ENCODE measurements at places on chromosomes 6 and 20.
A peak's percentile ranks its signal among the peaks of the same experiment; 100 is the strongest.

- DNase-seq: no peak
Measured at GRCh38 chr6:8803181-8803760, 367.9 kb upstream of the SLC35B3 start.

DNA sequence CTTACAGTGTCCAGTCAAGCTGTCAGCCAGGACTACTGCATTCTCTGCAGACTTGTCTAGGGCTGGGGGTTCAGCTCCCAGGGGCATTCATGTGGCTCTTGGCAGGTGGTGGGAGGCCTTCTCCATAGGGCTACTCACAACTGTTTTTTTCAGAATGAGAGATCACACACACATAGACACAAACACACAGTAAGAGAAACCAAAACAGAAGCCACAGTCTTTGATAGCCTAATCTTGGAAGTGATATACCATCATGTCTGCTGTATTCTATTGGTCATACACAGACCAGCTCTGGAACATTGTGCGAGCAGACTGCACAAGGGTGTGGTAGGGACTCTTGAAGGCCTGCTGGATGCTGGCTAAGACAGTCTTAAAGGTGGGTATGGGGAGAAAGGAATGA is 13.5 kb downstream of the TMEM170B start:
- DNase-seq: no peak

- DNase-seq: no peak
Measured at GRCh38 chr6:39209360-39209811, 19.9 kb downstream of the KCNK5 start.

DNA sequence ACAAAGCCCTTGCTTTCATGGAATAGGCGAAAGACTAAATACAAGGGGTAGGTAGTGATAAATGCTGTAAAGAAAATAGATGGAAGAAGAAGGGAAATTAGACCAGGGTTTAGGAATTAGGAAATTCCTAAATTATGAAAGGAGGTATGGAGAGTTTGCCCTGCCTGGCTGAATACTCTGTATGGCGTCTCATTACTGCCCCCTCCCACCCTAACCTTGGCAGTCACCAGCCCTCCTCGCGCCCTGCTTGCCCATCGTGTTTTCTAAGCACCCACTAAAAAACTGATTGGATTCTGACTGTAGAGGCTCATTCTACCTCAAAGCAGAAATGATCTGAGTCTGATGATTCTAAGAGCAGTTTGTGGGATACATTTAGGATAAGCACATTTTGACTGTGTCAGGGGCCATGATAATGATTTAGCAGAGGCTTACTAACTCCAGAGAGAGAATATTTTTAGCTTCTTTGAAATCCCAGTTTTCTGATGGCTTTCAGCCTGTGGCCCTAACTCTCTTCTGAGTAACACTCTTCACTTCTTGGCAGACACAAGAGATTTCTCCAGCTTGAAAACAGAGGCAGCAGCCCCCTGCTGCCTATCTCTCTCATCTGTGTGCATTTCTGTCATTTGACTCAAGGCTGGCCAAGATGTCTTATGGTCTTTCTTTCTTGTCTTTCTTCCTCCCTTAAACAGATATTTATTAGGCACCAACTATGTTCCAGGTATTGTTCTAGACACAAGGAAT is 1.4 kb upstream of the CHD6 start:
- DNase-seq: no peak

DNA sequence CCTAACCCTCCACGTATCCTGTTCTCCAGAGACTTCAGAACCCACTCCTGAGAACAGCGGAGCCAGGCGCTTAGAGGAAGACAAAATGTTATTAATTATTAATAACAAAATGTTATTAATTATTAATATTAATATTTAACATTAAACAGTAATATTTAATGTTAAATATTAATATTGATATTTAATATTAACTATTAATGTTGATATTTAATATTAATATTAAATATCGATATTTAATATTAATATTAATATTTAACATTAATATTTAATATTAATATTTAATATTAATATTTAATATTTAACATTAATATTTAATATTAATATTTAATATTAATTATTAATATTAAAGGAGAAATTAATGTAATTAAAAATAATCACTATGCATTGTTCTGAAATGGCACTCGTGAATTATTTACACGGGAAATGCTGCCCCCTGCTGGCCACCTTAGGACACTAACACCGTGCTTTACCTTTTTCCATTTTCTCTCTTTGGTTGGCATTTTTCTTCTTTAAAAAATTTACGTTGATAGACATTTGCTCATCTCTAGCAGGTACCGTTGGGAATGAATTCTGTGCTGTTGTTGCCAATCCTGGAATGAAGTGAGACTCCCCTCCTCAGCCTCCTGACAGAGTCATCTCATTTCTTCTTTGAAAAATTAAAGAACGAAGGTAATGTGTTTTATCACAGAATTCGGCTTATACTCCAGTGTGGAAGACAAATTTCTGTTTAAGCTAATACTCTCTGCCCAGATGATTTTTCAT is 7.5 kb upstream of the GGTLC1 start:
- peak; percentile 72 for DNase-seq

DNA sequence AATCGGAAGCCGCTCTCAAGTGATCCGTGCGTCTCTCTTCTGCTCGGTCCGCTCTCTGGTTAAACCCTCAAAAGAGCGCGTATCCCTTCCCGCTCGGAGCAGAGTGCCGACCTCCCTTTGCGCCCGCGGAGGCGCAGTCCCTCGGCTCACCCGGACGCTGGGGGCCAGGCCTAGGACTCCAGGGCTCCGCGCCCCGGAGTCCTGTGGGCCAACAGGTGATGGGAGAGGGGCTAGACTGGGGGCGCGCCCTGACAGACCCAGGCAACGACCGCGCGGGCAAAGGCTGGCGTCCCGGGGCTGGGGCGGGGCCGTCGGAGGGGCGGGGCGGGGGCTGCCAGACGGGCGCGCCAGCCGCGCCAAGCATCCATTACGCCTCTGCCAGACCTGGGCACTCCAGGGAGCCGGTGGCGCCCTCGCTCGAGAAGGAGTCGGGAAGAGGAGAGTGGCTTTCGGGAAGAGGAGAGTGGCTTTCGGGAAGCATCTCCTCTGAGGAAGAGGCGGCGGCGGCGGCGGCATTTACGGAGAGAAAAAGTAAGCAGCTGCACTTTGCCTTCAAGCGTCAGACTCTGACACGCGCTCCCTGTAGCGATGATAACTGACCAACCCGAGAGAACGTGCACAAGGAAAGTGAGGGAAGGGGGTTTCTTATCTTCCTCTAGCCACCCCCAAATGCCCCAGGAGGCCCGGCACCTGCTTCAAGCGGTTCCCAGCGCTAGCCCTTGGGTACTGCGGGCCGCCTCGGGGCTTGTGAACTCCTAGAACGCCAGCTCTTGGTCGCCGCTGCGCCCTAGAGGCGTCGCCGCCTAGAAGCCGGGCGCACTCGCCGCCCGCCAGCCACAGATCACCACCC is 2.6 kb downstream of the EPHA7 start:
- peak; percentile 21 for DNase-seq

DNA sequence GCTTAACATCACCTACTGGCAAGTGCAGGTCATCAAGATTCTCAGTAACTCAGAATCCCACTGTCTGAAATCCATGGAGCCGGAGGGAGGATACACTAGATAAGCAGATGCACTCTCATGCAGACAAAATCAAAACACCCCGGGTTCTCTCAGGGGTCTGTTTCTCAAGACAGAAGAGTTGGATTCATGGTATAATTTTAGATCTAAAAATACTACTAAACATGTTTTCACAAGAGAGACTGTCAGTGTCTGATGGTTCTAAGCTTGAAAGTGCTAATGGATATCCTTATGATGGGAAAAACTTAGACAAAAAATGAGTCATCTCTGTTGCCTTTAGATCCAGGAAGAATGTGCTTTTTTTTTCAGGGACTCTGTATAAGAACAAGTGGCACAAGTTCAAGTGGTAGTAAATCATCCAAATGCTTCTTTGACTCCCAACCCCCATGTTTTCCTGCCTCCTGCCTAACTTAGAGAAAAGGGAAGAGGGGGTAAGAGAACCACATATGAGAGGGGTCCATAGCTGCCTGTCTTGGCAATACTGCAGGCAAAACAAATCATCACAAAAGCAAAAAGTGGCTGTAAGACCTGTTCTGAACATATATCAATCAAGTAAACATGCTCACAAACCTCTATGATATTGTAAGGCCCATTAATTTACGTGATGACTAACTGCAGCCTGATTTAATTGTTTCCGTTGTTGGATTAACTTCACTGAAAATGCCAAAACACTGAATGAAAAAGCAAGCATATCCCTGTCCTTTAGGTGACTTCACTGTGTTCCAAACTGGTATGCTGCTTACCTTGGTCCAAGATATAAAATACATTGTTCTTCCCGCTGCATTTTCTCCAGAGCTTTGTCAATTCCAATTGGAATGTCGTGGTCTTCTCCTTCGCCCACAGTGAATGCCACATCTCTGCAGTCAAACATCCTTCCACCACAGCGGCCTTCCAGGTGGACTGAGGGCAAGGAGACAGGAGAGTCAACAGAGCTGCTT is 84.0 kb upstream of the TULP1 start:
- no peak for DNase-seq

DNA sequence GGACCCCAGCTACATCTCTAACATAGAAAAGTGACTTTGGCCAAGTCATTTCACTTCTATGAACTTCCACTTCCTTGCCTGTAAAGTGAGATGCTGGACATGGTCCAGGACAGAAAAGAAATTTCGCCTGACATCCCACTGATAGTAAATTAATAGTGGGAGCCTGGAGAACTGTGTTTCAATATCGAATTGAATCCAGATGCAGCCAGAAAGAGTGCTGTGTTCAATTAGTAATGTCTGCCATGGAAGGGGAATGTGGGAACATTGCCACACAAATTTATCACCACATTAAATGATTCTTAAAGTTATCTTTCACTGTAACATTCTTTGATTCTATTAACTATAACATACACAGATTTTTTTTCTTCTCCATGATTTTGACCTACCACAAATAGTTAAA is 255.0 kb downstream of the HACE1 start:
- DNase-seq: no peak

GRCh38 chr6:88359530-88360202 is 193.5 kb upstream of the CNR1 start:
- DNase-seq: no peak

- DNase-seq: no peak
Measured at GRCh38 chr6:27951040-27951439, 6.0 kb upstream of the OR2B6 start.

DNA sequence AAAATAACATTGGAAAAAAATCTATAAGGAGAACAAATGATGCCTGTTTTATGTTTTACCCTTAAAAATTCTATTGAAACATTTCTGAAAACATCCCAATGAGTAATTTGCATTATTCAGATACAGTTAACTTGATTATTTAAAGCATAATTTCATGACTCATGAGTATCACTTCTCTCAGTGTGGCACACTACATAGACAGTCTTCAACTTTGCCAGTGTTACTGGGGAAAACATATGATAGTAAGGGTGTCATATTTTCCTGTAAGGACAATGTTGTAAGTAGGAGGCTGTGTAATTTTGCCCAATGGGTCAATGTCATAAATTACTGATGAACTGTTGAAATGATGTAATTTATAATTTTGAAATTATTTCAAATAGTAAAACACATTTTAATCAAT is 125.5 kb downstream of the PHACTR1 start:
- DNase-seq: no peak

DNA sequence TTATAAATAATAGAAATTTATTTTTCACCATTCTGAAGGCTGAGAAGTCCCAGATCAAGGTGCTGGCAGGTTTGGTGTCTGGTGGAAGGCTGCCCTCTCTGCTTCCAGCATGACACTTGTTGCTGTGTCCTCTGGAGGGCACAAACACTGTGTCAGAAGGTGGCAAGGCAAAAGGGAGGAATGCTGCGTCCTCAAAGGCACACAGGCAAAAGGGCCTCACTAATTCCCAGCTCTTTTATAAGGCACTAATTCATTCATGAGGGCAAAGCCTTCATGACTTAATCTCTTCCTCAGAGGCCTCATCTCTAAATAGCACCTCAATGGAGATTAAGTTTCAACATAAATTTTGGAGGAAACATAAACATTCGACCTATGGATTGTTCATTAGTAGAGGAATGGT is 209.5 kb upstream of the SMLR1 start:
- DNase-seq: no peak

GRCh38 chr6:106591111-106591825 is 38.0 kb downstream of the RTN4IP1 start:
- peak; percentile 54 for DNase-seq

DNA sequence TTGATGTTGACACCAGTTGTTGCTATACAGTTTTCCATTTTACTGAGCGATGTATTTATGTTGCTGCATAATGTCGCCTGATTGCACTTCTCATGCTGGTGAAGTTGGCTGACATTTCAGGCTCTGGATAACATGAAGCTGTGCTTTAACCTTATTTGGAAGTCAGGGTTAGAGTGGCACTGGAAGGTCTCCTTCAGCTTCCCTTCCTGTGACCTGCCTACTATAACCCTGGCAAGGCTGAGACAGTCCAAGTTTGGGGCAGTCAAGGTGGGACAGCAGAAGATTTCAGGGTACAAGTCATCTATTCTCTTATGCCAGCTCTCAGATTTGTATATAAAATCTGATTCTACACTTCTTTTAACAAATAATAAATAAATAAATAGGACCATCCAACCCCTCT is 127.6 kb downstream of the AIG1 start:
- DNase-seq: no peak

DNA sequence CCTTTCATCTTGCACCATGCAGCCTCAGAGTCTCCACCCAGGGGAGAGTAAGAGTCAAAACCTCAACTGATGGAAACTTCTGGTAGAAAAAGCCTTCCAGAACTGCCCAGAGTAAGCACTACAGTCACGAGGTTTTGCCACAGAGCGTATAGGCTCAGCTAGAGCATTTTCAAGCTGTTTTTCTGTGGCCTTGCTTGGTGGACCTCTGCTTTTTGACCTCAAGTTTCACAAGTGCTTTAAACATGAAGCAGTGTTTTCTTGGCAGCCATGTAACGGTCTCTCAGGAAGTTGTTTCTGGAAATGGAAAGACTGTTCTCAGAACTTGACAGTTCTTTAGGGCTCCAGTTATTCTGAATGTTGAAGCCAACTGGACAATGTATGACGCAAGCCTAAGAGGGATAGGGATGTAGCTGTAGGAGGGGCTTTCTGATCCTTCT is 146.5 kb downstream of the ZDHHC14 start:
- DNase-seq: peak; percentile 71

- DNase-seq: peak; percentile 67
Measured at GRCh38 chr6:99467509-99468106, 42.5 kb upstream of the PNISR start.

DNA sequence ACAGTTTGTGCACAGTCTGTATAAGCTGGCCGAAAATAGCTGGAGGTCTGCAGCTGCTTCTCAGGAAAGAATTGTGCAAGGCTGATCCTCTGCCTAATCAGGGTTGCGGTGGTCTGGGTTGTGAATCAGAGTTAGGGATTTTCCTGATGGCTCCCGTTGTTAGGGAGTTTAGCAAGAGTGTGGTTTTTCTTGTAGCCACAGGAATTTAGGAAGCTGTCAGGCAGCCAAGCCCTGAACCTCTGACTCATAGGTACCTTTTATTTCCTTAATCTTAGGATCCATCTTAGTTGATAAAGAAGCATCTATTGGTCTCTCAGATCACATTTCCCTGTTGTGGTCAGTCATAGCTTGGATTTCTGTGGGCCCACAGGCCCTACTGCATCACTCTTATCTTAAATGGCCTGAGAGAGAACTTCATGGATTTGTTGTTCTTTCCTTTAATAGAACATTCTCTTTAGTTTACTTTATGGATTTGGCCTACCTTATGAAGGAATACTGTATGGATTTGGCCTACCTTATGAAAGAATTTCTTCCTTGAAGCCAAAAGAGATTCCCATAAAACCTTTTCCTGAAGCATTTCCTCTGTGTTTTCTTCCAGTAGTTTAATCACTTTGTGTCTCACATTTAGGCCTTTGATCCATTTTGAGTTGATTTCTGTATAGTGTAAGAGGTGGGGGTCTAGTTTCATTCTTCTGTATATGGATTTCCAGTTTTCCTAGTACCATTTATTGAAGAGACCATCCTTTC is 10.3 kb downstream of the KIF25 start:
- DNase-seq: peak; percentile 24
